ENCODE measurements at places on chromosomes 12 and 14.
A peak's percentile ranks its signal among the peaks of the same experiment; 100 is the strongest.

DNA sequence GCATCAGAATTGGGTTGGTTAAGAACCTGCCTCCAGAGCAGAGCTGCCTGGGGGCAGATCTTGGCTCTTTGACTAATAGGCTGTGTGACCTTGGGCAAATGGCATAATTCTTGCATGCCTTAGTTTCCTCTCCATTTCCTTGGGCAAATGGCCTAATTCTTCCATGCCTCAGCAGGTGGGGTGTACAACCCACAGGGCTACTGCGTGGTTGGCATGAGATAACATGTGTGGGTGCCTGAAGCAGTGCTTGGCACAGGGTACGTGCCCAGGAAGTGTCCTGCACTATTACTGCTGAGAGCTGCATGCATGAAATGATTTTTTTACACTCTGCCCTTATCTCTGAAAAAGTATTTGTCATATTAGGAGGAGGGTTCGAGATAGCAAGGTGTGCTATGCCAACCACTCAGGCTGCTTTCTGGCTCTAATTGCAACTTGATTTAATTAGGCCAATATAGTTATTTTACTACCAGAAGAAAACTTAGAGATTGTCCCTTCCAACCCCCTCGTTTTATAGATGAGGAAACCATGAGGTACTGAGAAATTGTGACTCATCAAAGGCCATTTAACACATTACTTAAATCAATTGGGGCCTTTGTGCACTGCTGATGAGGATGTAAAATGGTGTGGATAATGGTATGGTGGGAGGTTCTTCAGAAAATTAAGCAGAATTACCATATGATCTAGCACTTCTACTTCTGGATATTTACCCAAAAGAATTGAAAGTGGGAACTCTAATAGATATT is 161.6 kb upstream of the HIF1A start:
- DNase-seq, result no peak

DNA sequence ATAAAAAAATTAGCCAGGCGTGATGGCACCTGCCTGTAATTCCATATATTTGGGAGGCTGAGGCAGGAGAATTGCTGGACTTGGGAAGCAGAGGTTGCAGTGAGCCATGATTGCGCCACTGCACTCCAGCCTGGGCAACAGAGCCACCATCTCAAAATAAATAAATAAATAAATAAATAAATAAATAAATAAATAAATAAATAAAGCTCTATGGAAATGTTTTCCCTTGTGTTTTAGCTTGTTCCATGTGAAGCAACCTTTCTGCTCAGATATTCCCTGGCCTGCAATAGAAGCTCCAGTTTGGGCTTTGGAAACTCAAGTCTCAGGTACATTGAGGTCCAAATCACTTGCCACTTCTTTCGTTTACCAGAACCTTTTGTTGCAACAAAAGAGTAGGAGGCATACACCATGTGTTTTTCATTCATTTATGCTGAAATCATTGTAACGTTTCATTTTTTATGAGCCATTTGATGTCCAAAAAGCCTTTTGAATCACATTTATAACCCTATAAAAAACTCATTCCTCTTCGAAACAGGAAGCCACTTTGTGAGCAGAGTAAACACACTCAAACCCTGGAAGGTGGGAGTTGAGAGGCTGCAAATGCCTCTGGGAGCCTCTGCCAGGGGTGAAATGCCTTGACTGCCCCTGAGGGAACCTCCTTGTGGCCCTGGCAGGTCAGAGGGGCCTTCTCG is 376.6 kb upstream of the TBX3 start:
- DNase-seq, result no peak

DNA sequence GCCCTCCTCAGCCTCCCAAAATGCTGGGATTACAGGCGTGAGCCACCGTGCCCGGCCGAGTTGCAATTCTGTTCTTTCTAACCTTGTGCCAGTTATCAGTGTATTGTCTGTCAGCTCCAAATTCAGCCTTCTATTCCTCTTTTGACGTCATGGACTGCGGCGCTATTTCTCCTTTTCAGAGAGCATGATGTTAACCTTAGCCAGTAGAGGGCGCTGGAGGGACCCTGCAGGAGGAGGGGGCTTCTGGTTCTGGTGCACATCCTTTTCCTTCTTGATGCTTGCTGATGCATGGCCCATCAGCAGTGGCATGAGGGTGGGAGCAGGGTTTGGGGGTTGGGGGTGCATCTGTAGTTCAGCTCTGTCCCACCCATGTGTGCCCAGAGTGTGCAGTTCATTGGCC is 179.3 kb upstream of the RMST start:
- no peak for DNase-seq

DNA sequence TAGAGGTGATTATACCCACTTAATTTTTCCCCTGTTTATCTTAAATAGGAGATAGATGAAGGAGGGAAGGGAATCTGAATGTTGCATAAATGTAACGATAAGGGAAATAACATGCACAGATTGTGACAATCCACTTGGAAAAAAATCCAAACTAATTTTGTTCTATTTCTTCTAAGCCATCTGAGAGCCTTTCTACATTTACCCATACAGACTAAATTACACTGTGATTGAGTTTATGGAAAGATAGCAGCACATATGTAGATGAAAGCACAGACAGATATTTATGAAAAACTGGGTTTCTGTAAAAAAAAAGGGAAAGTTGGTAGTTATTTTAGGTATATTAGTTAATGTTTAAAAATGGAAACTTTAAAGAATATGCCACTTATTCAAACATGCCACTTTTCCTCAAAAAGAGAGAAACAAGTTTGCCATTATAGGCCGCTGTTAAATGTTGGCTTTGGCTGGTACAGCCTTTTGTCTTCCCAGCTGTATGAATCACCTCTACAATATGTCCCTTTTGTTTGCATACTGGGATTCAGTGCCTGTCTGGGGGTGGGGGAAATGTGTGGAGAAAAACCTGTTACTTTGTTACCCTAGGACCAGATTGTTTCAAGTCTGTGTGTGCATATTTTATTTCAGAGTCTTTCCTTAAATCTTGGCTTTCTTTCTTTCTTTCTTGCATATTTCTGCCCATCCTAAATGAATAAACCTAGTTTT is 470.2 kb upstream of the LMO3 start:
- DNase-seq, result no peak

DNA sequence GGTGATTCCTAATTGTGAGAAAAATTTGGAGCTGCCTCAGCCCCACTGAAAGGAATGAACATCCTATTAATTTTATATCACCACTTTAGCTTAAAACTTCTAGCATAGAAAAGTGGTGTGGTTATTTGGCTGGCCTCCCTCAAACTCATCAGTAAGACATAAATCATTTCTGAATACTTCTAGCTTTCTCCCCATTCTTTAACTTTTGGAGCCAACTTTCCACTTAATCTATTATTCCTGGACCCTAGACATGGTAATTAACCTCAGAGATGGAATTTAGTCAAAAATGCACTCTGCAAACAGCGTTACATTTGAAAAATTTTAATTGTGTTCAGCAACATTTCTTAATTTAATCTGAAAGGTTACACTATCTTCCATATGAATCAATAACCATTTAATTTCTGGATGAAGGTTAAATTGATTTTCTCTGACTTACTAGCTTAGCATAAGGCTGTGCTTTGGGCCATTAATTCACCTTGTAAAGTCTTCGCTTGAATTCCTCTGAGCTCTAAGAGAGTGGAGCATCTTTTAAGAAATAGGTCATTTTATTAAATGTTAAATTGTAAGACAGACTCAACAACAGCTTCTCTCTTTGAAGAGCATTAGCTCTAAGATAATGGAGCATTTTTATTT is 753.6 kb upstream of the STXBP6 start:
- no peak for DNase-seq

GRCh38 chr12:112160611-112161010 is 35.3 kb downstream of the TRAFD1 start:
- DNase-seq, result no peak

- no peak for DNase-seq
These were observed 209.2 kb upstream of the HMGA2 start for GRCh38 chr12:65615118-65615517.

- no peak for DNase-seq
These were observed 3.7 kb downstream of the NFKBIA start for GRCh38 chr14:35400648-35401421.

DNA sequence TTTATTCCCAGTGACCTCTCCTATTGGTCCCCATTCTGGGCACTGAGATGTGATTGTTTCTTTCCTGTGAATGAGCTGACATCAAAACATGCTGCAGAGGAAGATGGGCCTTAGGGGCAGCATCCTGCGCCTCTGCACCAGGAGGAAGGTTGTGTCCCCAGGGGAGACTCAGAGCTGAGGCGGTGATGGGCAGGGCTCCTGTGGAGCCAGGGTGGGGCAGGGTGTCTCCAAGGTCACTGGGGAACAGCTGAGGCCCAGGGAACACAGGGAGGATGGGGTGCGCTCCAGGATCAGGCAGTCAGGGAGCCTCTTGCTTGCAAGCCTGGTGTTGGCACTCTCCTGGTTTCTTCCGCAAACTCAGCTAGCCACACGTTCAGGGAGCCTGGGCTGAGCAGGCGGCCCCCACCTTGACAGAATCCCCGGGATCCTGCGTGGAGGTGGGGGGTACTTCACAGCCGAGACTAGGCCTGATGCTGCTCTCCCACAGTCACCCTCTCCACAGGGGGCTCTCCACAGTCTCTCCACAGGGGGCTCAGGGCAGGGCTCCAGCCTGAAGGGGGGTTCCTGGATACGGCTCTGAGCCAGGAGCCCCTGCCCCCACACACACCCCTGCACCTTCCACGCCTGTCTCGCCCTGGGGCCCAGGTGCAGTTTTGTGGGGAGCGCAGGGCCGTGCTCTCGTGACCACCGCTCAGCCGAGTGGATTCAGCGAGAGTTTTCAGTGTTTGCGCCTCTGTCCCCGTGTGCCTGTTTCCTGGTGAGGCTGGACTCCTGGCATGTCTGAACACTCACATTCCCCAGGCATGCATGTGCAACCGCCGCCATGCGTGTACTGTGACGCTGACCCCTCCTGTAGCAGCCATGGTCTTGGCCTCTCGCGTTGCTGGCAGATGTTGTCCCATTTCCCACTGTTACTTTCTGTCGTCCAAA is 264.7 kb downstream of the SEC23A start:
- no peak for DNase-seq

GRCh38 chr14:37246427-37246829 is 48.7 kb downstream of the MIPOL1 start:
- peak; percentile 9 for DNase-seq

DNA sequence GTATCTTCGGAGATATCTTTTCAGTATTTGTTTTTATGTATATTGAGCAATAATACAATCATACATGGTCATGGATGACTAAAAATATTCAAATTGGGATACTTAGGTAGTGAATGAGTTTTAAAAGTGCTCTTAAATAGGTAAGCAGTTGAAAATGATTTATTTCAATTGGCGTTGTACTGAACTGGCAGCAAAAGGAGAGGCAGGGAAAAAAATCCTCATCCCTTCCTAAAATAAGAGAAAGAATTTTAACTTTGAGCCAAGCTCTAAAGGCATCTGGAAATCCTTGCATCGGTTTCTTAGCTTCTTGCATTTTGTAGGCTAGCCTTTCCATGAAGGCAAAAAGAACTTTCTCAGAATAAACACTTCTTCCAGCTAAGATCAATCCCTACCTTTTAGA is 125.2 kb downstream of the MGST1 start:
- DNase-seq, result no peak

GRCh38 chr14:77190977-77191376 is 9.4 kb downstream of the TMEM63C start:
- no peak for DNase-seq

DNA sequence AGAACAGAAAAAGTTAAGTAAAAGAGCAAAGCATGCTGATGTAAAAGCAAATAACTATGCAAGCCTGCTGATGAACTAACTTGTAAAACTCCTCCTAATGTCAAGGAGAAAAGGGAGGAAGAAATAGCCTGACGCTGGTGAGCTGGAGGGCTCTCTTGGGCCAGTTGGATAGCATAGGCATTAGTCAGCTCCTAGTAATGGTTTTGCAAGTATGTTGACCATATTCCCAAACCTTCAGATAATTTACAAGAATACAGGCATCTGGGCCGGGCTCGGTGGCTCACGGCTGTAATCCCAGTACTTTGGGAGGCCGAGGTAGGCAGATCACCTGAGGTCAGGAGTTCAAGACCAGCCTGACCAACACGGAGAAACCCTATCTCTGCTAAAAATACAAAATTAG is 871.4 kb downstream of the C12orf50 start:
- DNase-seq, result no peak

- DNase-seq, result no peak
These were observed 52.8 kb upstream of the SLC2A13 start for GRCh38 chr12:40158592-40159111.

DNA sequence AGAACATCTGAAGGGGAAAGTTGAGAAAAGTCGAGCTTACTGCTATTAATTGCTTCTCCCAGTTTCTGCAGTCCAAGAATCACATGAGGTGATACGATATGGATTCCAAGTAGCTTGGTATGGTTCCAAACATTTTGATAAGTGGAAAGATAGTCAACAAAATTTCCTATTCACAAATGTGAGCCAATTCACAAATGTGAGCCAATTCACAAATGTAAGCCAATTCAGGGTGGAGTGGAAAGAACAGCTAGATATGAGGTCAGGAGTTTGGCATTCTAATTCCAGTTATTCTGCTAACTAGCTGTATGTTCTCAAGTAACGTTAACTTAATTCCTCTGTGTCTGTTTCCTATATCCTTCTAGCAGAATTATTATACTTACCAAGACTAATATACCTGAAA is 37.6 kb upstream of the DHRS4 start:
- no peak for DNase-seq

GRCh38 chr14:38959021-38959420 is 144.0 kb downstream of the SEC23A start:
- DNase-seq, result no peak

DNA sequence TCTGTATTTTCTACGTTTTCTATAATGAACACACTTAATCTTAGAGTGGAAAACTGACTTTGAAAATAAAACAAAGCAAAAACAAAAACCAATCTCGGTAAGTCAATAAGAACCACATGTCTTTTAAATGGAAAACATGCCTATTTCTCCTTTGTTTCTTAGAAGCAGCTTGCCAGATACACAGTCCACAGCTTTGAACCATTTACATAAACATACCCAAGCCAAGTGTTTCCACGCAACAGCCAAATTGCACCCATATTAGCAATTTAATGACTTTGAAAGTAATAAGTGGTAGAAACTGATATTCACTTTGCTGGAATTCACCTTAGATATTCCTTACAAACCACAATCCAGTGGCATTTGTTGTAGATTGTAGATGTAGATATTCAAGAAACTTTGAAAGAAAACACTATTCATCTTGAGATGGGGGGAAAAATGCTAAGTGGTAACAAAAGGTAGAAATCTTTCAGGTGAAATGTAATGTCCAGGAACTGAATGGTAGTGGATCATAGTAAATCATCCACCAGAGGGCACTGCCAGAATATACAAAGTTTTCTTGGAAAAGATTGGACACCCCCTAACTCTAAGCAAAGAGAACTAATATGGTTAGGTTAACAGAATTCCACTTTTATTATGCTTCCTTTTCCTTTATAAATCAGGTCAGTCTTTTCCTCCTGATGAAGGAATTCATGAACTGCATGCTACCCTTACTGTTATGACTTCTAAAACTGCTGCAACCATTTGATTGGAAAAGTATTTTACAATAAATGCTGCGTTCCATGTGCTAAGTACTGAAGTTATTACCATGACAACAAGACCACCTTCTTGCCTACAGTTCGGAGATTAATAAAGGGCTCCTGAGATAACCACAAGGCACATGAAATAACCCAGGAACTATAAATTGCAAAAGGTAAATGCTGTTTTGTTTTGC is 69.8 kb downstream of the RERG start:
- DNase-seq, result no peak

Data from T47D (cell line).